ENCODE measurements at places on chromosomes 16 and 17.

- no peak for DNase-seq
Observed at GRCh38 chr16:48608452-48608851, 1.5 kb downstream of the N4BP1 start.

DNA sequence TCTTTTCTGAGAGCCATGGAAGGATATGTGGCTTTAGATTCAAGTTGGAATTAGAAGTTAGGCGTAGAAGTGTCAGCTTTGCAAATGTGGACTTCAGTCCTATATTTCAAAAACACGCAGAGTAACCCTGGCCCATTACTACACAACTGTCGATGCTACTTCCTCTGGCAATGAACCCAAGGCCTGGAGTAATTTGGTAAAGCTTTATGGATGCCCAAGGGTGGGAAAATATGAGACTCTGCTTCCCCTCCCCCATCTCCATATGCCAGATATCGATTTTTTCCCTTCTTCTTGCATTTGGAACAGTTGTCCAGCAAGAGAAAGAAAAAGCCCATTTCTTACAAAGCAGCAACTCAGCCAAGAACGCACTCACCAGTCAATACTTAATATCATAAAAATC, 2.9 kb upstream of the MAP1LC3B start:
- DNase-seq, result no peak

DNA sequence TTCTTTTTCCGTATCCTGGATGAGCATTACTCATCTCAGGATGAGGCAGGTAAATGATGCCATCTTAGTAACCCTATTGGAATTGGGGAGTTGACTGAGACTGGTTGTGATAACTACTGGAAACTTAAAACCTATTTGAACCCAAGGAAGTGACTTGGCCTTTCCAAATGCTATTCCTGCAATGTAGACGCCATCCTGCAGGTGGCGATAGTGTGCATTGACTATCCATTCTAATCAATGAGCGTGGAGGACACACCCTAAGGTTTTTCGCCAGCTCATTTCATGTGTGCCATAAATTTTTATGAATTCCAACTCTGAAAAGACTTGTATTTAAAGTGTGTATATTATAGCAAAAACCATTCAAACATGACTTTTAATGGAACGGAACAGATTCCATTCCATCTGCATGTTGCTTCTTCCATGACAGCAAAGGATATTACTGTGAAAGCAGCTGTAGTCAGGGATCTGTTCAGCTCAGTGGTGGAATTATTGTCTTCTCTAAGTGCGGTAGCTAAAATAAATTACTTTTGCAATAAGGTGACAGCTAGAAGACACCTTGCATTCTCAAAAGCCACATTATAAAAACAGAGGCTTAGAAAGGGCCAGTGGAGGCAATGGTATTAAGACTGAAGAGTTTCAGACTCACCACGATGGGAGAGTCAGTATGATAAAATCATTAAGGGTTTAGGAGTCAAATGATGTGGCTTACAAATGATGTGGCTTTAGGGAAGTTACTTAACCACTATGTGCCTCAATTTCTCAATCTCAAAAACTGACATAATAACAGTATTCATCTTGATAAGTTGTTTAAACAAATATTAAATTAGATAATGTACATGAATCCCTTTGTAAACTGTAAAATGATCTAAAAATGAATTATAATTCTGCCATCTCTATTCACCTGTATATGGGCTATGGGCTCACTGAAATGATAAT, 55.5 kb downstream of the SYT17 start:
- peak; percentile 49 for DNase-seq

DNA sequence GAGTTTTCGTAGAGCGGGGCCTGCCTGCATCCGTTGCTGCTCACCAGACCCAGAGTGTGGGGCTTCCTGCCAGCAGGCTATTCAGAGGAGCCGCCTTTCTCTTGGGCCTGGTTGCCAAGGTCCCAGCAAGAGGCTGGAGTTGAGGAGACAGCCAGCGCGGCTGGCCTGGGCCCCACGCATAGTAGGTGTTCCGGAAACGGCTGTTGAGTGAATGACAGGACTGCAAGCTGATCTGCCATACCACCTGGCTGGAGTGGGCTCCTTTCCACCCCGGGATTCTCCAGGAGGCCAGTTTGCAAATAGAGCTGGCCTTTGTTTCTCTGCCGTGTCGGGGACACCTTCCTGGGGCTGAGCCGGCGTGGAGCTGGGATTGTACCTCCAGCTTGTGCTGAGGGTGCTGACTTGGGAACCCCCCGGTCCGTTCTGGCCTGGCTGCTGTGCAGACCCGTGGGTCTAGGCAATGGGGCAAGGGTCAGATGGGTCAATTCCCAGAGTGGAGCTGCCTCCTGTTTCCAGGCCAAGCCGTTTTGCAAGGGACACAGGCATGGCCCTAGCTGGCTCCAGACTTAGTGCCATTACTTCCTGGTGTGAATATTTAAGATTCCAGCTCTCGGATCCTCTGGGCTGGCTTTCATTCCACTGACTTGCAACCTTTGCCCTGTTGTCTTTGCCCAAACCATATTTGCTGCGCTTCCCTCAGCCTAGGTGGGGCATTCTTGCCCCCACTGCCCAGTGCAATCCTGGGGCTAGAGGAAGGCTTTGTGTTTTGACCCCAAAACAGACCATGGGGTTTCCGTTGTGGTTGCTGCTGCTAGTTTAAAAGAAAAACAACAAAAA, 68.8 kb downstream of the CMIP start:
- no peak for DNase-seq

GRCh38 chr16:63749276-63749675, 1372.6 kb downstream of the CDH11 start:
- DNase-seq, result no peak

DNA sequence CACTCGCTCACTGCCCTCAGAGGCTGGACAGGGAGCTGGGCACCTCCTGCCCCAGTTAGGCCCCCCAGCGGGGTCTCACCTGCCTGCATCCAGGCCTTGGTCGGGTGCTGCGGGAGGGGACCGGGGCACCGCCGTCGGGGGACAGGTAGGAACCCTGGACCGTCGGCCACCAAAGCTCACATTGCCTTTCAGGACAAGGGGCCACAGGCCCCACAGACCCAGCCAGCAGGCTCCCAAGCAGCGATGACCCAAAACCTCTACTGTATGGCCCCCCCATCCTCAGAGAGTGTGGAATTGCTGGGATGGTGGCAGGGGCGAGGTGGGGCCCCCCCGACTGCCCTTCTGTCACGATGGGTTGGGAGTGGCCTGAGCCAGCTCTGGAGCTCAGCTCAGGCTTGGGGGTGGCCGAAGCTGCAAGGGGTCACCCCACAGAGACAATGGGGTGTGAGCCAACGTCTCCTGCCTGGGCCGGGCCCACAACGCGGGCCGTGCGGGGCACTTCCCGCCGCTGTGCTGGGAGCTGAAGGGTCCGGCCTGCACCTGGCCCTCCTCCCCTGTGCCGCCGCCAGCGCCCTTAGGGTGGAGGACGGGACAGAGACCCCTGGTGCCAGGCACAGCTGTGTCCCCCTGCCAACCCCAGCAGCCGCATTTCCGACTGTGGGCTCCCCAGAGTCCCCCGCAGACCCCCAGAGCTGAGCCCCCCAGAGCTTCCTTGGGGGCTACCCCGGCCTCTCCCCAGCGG, 498 bp downstream of the IGFALS start:
- no peak for DNase-seq

GRCh38 chr16:84029297-84030047, 13.1 kb downstream of the SLC38A8 start:
- DNase-seq, result no peak

DNA sequence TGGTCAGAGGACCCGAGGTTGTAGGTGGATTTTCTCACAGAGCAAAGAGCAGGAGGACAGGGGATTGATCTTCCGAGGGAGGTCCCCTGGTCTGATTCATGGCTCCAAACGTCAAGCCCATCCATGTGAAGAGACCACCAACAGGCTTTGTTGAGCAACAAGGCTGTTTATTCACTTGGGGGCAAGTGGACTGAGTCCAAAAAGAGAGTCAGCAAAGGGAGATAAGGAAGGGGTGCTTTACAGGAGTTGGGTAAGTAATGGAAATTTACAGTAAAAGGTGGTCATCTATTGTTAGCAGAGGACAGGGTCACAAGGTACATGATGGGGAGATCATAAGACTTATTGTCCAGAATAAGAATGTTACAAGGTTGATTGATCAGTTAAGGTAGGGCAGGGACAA, 2285.8 kb downstream of the TP53TG3F start:
- no peak for DNase-seq

- DNase-seq, result no peak
Observed at GRCh38 chr16:66698046-66698445, 1.5 kb upstream of the CMTM4 start.

DNA sequence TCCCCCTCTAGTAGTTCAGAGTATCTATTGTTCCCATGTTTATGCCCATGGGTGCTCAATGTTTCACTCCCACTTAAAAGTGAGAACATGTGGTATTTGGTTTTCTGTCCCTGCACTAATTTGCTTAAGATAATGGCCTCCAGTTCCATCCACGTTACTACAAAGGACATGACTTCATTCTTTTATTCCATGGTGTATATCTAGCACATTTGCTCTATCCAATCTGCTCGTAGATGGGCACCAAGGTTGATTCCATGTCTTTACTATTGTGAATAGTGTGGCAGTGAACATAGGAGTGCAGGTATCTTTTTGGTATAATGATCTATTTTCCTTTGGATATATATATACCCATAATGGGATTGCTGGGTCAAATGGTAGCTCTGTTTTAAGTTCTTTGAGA, 169.2 kb upstream of the TBX2 start:
- DNase-seq, result no peak

DNA sequence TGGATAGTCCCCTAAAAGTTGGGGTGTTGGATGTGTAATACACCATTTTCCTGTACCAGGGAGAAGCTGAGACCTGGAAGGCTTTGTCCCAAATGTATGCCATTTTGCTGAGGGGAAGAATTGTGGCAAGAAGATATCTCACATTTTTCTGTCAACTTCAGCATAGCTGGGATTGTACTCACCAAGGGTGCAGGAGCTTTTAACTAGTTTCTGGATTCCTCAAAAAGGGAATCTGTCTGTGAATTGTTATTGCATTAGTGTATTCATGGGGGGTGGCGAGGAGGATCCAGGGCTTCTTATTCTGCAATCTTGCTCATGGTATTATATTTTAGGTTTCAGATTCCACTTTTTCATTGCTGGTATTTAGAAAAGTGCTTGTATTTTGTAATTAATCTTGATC, 208.2 kb upstream of the MYOCD start:
- DNase-seq, result no peak

GRCh38 chr17:74639704-74640151, 16.2 kb upstream of the CD300E start:
- no peak for DNase-seq

- DNase-seq, result no peak
Observed at GRCh38 chr16:78116946-78117345, 17.5 kb downstream of the WWOX start.

GRCh38 chr16:22353191-22353919, 21.1 kb downstream of the CDR2 start:
- no peak for DNase-seq

DNA sequence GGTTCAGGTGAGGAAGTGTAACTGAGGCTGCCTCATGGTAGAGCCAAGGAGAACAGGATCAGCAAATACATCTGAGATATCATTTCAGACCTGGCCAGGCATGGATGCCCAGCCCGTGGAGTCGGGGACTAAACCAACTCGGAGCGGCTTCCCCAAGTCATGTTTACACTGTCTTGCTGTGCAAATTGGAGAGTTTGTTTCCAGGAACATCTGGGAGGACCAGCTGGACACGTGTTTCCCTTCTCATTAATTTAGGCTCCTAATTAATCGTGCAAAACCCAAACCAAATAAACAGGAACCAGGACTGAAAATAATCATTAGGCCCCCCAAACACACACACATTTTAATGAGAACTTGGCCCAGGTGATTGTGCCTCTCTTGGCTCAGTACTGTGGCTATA, 70.9 kb upstream of the SALL1 start:
- no peak for DNase-seq

GRCh38 chr16:85699628-85700027, 10.9 kb upstream of the GINS2 start:
- DNase-seq, result no peak

- no peak for DNase-seq
Observed at GRCh38 chr16:14509675-14510132, 120.4 kb downstream of the PARN start.

- no peak for DNase-seq
Observed at GRCh38 chr17:7046127-7046724, 2.3 kb upstream of the SLC16A11 start.

DNA sequence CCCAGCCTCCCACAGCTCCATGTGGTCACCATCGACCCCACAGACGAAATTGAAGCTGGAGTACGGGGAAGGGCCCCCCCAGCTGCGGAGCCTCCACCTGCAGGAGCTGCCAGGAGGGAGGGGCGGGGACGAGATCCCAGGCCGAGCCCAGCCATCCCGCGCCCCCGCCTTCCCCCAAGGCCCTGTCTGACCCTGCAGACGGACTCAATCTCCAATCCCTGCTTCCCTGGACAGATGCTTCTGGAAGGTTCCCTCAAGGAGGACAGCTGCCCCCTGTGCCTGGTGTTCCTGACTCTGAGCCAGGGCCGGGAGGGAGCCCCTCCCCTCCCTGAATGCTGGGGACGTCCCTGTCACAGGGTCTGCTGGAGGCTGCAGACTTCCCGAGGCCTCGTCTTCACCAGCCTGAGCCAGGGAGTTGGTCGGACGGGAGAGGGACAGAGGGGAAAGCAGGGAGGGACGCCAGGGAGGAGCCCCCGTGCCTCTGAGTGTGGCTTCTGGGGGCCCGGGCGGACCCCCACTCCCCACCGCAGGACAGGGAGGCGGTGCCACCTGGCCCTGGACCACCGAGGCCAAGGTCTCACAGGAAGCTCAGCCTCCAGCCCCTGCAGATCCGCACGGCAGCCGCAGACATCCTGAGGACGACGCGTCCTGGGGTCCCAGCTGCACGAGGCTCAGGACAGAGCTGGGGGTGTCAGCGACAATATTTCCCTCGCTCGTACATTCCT, 21.3 kb upstream of the C1QTNF8 start:
- DNase-seq, result no peak

- DNase-seq, result no peak
Observed at GRCh38 chr17:61225178-61225882, 174.3 kb upstream of the TBX2 start.

DNA sequence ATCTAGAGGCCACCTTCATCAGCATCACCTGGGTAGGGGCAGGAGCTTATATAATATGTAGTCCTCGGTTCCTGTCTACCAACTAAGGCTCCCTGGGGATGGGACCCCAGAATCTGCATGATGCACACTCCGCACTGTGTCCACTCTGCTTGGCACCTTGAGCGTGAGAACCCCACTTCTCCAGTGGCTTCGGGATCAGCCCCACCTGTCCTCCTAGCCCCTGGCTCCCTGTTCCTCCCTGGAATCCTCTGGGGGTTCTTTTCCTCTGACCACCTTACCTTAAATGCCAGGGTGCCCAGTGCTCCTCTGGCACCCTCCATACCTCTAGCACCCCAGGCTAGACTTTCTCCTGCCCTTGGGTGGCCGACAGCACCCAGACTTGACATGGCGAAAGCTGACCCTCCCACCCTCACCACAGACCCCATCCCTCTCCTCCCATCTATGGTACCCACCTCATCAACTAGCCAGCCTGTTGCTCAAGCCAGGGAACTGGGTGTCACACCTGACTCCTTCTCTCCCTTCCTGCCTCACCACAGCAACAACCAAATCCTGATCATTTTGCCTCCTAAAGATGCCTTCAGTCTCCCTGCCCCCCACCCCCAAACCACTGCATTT, 2.8 kb upstream of the NXPH3 start:
- DNase-seq, result no peak

Data from endothelial cell (in vitro differentiated cells).